NCI-H446 (cell line): ENCODE measurements at places on chromosomes 3 and 15.
A peak's percentile ranks its signal among the peaks of the same experiment; 100 is the strongest.

GRCh38 chr3:198088421-198088955 lies 128.5 kb downstream of the LMLN start:
- no peak for DNase-seq

- no peak for DNase-seq
These were observed 30.1 kb downstream of the FAIM start for GRCh38 chr3:138638641-138639040.

- DNase-seq = no peak
These were observed 610 bp downstream of the EPHB3 start for GRCh38 chr3:184561913-184562877.

GRCh38 chr15:25640381-25640780 lies 201.6 kb upstream of the UBE3A start:
- no peak for DNase-seq

- no peak for DNase-seq
These were observed 81.9 kb upstream of the SLC25A36 start for GRCh38 chr3:140859592-140860336.

GRCh38 chr3:141835557-141836229 lies 40.8 kb upstream of the ATP1B3 start:
- DNase-seq = no peak

DNA sequence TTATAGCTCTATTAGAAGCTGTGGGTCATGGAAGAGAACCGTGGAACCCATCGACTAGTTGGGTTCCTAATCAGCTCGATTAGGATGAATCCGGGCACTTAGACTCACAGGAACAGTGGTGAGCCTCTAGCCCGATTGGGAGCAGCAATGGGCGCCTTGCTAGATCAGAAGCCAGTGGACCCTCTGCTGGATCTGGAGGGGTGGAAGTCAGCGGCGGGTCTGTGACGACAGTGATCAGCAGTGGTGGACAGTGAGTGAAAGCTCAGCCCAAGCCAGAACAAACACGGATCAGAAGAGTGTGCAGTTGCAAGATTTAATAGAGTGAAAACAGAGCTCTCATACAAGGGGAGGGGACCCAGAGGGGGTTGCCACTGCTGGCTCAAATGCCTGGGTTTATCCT lies 1170.2 kb downstream of the OTOL1 start:
- no peak for DNase-seq

- no peak for DNase-seq
These were observed 6.9 kb downstream of the CHCHD4 start for GRCh38 chr3:14117468-14118399.

- no peak for DNase-seq
These were observed 186.9 kb downstream of the FAM43A start for GRCh38 chr3:194872669-194872977.

GRCh38 chr15:75594276-75594675 lies 15.2 kb upstream of the PTPN9 start:
- no peak for DNase-seq

GRCh38 chr3:182436547-182436946 lies 356.8 kb upstream of the ATP11B start:
- no peak for DNase-seq

GRCh38 chr3:186099178-186099577 lies 9.7 kb downstream of the ETV5 start:
- peak; percentile 99 for DNase-seq

GRCh38 chr3:53880396-53881345 lies 1.3 kb downstream of the ACTR8 start:
- no peak for DNase-seq

- no peak for DNase-seq
These were observed 246.8 kb upstream of the TOPAZ1 start for GRCh38 chr3:43994657-43995546.

DNA sequence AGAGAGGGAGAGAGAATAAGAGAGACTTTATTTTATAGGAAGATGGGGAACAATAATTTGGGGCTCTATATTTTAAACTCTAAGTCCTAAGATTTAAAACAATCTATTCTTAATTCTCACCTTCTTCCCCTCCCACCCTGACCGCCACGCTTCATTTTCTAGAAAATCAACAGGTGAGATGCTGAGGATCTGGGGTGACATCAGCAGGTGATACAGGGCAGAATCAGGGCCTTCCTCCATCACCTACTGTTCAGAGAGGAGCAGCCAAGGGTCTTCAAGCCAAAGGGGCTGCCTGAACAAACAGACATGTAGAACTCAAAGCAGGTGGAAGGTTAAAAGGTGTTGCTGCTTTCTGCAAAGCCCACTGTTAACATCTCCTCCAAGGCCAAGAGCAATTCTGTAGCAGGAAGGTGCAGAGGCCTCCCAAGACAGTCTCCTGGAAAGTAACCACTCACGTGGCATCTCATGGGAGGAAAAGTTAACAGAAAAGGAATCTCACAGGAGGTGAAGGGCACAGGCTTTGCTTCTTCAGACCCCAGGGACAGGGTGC lies 183.6 kb upstream of the TLE3 start:
- no peak for DNase-seq

DNA sequence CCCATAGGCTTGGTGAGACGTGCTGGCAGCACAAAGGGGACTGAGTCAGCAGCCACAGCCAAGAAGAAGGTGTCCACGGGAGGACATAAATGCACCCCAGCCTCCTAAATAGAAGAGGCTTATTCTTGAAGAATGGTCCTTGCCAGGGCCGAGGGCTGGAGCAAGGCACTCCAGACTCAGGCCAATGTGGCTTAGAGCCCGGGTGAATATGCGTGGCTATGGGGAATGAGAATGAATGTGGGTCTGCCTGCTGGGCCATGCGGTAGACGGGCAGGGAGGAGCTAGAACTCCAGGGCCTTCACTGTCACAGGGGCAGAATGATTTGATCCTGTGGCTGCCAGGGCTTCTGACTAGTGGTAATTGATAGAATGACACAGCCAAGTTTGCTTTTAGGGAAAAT lies 34.0 kb downstream of the DHX30 start:
- DNase-seq = no peak

DNA sequence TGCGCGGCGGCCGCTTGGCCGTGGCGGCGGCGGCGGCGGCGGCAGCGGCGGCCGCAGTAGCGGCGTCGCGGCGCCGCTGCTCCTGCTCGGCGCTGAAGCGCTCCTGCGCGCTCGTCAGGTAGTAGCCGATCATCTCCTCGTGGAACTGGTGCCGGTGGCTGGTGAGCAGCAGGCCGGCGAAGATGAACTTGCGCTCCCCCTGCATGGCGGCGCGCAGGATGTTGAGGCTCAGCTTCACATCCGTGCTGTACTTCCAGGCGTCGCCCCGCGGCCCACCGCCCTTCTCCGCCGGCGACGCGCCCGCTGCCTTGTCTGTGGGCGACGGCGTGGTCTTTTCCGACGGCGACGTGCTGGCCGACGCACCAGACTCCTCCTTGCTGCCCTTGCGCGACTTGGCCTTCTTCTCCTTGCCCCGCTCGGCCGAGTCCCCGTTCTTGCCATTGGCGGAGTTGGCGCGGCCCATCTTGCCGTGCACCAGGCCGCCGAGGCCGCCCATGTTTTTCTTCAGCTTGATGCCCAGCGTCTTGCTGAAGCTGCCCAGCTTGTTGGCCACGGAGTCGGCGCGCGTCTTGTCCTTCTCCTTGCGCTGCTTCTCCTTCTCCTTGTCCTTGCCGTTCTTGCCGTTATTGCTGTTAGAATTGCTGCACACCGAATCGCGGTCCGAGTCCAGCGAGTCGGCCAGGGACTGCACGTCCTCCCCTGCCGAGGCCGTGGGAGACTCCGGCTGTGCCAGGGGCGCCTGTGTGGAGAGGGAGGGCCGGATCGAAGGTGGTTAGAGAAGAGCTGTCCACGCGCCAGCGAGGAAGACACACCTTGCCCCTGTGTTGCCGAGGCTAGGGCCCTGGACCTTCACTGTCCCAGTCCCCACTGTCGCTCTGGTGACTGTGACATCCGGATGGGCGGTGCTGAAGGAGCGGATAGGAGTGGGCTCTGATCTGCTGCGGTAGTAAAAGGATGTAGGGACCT lies 157.6 kb downstream of the KLF13 start:
- no peak for DNase-seq

DNA sequence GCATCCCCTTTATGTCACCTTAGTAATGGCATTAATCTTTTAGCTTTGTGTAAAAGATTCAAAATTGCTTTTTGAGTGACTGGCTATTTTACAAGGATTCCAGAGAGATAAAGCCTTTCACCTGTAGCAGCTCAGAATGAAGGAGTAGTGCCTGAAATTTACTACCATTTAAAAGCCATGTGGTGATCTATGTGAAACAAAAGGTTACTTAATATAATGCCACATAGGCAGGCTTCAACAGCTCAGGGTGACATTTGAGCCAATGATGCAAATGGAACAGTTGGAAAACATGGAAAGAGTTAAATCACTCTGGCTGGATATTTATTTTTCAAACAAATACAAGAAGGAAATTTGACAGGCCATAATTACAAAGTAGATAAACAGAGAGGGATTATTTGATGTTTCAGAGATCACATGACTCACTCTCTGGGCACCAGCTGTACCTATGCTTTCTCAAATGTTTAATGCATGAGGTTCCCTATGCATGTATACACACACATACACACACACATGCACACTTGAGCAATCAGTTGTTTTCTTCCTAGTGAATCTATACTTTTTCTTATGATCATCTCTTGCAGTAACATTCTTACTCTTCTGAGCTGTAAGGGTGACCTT lies 171.5 kb downstream of the ZMAT3 start:
- DNase-seq = no peak
